Smooth muscle cell of the pulmonary artery (primary cell): ENCODE measurements at places on chromosomes 1 and 21. TPM values are rescaled to one million over a fixed set of nuclear protein-coding genes. Genes with fewer than 3 reads are reported as not detected.

The DPT gene
- total RNA-seq, result 0.53 and 9.7 TPM in 2 replicates

The TGFB2 gene
- 36.2 and 56.9 TPM in 2 replicates for total RNA-seq

The MAP3K21 gene
- total RNA-seq, result 0.07 and 0.10 TPM in 2 replicates

The ASTN1 gene
- under 0.01 and 0.03 TPM in 2 replicates for total RNA-seq

The LEFTY2 gene
- 0.10 TPM in 1 of 2 replicates, not detected in the other for total RNA-seq

The PADI2 gene
- 0.39 and 0.53 TPM in 2 replicates for total RNA-seq

The VPS13D gene
- 42.1 and 45.2 TPM in 2 replicates for total RNA-seq

The GRIK1 gene
- 0.07 TPM in 1 of 2 replicates, not detected in the other for total RNA-seq

The DSCAM gene
- total RNA-seq, result 0.26 TPM in 1 of 2 replicates, not detected in the other

The LHX8 gene
- not detected in 2 replicates for total RNA-seq

The TCHHL1 gene
- not detected in 2 replicates for total RNA-seq

The CD247 gene
- total RNA-seq, result not detected in 2 replicates

The RNU1-1 gene
- under 0.01 TPM in 2 replicates for total RNA-seq

The COX20 gene
- total RNA-seq, result 12.4 and 24.3 TPM in 2 replicates

The NBPF10 gene
- total RNA-seq, result 2.8 and 4.7 TPM in 2 replicates

The HES3 gene
- not detected in 2 replicates for total RNA-seq

The SLFNL1 gene
- 0.46 and 0.86 TPM in 2 replicates for total RNA-seq

The AMY1B gene
- total RNA-seq, result not detected in 2 replicates

The OR2T6 gene
- not detected in 2 replicates for total RNA-seq

The PRR9 gene
- 0.23 TPM in 1 of 2 replicates, not detected in the other for total RNA-seq

The FAM76A gene
- total RNA-seq, result 10.2 and 12.9 TPM in 2 replicates

The SPAG17 gene
- total RNA-seq, result not detected in 2 replicates

The OLFML2B gene
- 2.2 and 19.4 TPM in 2 replicates for total RNA-seq

The DMAP1 gene
- 13.7 and 19.8 TPM in 2 replicates for total RNA-seq

The SPRR3 gene
- total RNA-seq, result not detected in 2 replicates

The ASCL5 gene
- total RNA-seq, result not detected in 2 replicates

The WNT2B gene
- total RNA-seq, result 4.7 and 6.1 TPM in 2 replicates

The COL11A1 gene
- total RNA-seq, result 1.2 and 2.5 TPM in 2 replicates

The RPL22 gene
- 103 and 121 TPM in 2 replicates for total RNA-seq

The OR2L5 gene
- not detected in 2 replicates for total RNA-seq
